Activated CD8-positive, alpha-beta memory T cell treated with anti-CD3 and anti-CD28 coated beads, Interleukin-2, amount 50 U/mL, for 4 hours (primary cell): ENCODE measurements at places on chromosomes 6 and 20.

- DNase-seq, result no peak
These were observed 39.9 kb downstream of the AFDN start for GRCh38 chr6:167866642-167867041.

- no peak for DNase-seq
These were observed 67.9 kb upstream of the HMGN3 start for GRCh38 chr6:79302341-79302740.

DNA sequence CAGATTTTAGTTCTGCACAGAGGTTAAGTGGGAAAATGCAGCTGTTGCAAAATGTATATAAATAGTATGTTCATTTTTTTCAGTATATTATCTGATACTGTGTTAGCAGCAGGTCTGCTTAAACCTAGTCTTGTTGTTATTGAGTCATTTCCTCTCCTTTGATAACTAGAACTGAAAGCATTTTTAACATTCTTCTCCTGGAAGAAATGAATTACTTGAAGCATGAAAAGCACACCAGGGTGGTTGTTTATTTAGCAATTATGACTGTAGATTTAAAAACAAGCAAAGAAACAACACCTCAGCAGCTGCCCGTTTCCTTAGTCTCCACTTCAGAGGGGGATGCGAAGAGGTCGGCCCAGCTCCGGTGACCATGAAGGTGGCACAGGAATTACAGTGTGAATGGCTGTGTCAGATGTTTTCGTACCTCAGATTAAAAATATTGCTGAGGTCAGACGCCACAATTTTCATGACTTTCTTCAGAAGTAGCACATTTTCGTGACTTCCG lies 53.5 kb downstream of the GOPC start:
- peak; percentile 20 for DNase-seq

DNA sequence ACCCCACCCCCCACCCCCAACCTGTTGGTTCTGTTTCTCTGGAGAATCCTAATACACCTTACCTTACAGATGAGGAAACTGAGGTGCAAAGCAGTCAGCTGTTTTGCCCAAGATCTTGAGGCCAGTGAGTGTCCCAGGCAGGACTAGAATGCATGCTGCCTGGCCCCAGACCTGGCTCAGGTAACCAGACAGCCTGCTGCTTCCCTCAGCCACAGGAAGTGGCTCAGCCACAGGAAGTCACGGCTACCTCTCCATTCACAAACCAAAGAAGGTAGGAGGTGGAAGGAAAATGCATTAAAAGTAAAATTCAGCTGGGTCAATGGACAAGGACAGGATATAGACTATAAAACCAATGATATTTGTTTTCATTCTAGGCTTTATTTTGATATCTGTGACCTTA lies 517.6 kb downstream of the CD83 start:
- DNase-seq, result peak; percentile 32

DNA sequence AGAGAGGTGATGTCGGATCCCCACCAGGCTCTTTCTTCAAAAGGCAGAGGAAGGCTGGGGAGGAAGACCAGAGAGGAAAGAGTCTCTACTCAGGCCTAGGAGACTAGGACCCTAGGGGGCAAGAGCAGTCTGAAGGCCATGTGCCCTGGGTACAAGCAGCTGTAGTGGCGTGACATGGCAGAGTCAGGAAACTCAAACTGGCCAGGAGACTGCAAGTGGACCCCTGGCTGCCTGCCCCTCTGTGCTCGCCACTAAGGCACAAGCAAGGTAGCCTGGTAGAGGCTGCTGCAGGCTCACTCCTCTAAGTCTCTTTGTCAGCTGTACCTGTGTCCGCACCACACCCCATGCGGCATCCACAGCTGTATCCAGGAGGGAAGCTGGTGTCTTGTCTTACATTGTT lies 19.9 kb downstream of the CST9L start:
- no peak for DNase-seq
